Type B pancreatic cell (in vitro differentiated cells): ENCODE measurements at places on chromosomes 1 and 21.

GRCh38 chr1:109482791-109483671 is 674 bp upstream of the ATXN7L2 start:
- DNase-seq = no peak

GRCh38 chr21:33942426-33942825 is 26.8 kb upstream of the ATP5PO start:
- DNase-seq = no peak

DNA sequence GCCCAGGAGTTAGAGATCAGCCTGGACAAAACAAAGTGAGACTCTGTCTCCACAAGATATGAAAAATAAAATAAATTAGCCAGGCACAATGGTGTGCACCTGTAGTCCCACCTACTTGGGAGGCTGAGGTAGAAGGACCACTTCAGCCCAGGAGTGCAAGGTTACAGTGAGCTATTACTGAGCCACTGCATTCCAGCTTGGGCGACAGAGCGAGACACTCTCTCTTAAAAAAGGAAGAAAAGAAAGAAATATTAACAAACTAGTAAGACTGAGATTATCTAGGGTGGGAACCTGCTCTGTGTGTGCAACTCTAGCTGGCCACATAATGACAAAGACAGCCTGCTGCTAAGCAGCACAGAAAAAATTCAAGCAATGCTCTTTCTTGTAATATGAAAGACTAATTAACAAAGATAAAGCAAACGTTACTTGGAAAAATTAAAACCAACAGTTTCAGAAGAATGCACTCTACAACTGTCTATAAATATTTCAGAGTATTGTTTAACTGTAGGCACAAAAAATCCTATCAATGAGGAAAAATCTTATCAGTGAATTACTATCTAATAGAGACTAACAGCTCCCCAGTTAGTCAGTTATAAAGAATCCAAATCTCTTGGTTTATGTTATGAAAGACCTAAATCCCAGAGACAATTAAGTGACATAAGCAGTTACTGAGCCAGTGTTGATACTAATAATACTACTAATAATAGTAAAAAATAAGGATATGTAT is 74.5 kb downstream of the ENAH start:
- no peak for DNase-seq

GRCh38 chr1:10302416-10302815 is 92.0 kb downstream of the KIF1B start:
- DNase-seq = no peak

- DNase-seq = no peak
These were observed 5.0 kb downstream of the GAS5 start for GRCh38 chr1:173862769-173863223.

- no peak for DNase-seq
These were observed 3.6 kb downstream of the ZC3H12A start for GRCh38 chr1:37477946-37478345.

- no peak for DNase-seq
These were observed 27.7 kb upstream of the SYT6 start for GRCh38 chr1:114181356-114181755.

DNA sequence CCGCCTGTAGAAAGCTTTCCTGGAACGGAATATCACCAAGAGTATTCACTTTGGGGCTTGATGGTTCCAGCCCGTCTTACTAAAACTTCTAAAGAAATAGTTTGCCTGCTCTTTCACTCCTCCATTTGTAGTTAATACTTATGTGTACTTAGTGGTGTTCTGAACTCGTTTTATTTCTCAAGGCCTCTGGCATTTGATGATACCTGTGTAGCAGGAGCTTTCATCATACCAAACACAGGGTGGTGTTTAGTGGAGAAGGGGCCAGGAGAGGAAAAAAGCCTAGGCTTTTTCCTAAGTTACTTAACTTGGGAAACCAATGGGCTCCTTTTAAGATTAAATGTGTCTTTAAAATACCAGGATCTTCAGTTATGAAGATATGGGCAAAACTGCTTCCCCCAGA is 74.3 kb downstream of the RPS6KA1 start:
- no peak for DNase-seq

- no peak for DNase-seq
These were observed 22.7 kb downstream of the COL6A1 start for GRCh38 chr21:46004168-46004861.

DNA sequence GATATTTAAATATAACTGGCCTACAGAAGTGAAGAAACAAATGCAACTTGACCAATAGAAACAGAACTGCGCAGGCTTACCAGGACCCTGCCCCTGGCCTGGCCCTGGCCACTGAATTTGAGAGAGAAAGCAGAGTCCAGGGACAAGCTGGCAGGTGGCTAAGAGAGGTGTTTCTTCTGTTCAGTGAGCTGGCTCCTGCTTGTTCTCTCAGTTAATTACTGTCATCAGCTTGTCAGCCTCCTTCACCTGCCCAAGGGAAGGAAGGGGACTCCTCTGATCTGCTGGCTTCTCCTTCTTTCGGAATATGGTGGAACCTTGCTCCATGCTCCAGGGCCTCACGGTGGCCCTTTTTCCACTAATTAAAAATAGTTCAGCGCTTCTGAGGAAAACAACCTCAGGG is 388.4 kb downstream of the DISC1 start:
- no peak for DNase-seq

GRCh38 chr1:41927118-41927517 is 8.4 kb upstream of the HIVEP3 start:
- DNase-seq = no peak

DNA sequence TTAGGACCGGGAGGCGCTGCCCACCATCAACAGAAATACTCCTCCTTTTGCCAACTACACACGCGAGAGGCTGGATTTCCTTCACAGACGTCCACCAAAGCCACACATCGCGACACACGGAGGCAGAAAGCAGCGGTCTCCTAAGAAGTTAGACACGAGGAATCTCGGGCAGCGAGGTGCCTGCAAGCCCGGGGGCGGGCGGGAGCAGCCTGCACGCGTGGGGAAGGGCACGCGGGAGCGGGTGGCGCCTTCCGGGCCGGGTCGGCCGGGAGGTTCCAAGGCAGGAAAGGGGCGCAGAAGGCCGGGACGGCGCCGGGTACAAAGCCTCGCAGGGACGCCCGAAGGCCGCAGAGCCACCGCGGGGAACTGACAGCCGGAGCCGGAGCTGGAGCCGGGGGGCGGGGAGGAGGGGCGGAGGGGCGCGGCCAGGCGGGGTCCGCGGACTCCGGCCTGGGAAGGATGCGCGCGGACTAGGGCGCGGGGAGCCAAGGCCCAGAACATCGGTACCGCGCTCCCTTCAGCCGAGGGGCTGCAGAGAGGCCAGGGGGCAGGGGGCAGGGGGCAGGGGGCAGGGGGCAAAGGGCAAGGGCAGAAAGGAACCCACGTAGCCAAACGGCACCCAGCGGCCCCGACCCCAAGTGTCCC is 722 bp downstream of the NPHP4 start:
- DNase-seq = no peak

DNA sequence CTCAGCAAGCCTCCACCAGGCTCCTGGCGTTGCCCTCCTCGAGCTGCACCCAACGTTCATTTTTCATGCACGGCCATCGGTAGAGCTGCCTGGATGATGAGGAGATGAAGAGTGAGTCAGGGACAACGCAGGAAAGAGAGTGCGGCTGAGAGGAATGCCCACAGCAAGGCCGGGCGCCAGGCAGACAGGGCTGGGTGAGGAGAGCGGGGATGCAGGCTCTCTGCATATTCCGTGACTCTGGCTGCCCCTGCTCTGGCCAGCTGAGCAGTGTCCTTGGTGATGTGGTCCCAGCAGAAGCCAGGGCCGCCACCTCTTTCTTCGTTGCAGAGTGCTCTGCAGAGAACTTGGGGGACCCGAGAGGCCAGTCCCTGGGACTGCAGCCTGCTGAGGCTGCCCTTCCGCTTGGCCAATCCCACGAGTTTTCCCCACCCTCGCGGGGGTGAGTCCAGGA is 10.8 kb downstream of the UMODL1 start:
- no peak for DNase-seq

- no peak for DNase-seq
These were observed 20.2 kb downstream of the ARHGEF11 start for GRCh38 chr1:157025385-157025784.

- DNase-seq = no peak
These were observed 152.5 kb downstream of the TIAM1 start for GRCh38 chr21:31191553-31191952.

DNA sequence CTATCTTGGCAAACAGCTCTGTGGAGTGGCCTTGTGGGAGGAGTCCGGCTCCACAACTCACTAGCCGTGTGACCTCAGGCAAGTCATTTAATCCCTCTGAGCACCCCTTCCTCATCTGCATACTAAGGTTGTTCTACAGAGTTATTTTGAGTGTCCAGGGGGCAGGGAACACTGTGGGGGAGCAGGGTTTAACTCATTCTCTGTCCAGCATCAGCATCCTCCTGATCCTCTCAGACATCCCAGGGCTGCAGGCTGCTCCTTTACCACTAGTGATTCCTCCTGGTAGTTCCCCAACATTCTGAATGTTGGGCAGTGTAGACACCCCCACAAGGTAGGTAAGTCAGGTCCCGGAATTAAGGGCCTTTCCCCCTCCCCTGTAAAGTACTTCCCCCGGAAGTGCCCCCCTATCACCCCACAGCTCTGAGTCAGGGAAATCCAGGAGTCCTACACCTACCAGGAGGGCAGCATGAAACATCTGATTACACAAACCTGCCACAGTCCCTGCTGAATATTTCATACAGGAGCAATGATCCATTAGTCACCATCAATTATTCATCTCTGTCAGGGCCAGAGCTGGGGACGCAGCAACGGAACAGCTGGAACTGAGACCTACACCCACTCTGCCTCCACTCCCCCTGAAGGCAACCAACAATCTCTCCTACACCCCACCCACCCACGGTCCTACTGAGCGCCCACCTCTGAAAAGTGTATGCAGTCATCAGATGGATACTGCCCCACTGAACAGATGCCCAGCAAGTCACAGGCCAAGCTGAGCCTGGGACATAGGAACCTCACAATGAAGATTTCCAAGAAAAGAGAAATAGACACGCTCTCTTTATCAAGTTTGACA is 20.5 kb downstream of the SYT2 start:
- DNase-seq = no peak

DNA sequence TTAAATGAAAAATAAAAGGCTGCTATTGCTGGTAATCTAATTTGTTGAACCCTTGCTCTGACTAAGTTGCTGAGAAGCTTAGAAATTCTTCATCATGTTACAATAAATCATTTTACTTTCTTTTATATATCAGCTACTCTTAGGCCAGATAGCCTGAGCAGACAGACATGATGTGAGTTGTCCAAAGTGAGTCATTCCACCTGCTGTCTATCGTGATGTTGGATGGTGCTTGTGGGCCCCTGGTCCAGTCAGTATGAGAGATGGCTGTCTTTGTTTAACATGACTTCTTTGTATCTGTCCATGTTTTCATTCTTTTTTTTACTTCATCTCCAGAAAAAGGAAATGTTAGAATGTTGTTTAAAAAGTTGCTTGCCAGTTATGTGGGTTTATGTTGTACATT is 188.8 kb downstream of the ADGRL2 start:
- no peak for DNase-seq

DNA sequence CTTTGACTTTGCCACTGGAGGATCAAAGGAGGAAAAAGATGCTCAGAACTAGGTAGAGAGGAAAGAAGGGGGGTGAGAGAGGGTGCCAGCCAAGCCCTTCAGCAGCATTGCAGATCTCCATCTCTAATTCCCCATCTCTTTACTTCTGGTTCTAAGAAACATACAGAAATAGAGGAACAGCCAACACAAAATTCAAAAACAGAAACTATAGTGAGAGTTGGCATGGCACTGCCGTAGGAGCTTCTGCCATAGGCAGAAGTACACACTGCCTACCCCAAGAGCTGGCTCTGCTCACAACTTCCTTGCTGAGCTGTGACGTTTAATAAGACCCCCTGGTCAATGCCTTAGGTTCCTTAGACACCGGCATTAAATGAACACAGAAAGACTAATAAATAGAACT is 26.6 kb upstream of the RPF1 start:
- no peak for DNase-seq

GRCh38 chr21:42836767-42837301 is 42.5 kb downstream of the WDR4 start:
- peak; percentile 65 for DNase-seq

- DNase-seq = no peak
These were observed 157.9 kb upstream of the NBPF11 start for GRCh38 chr1:148309940-148310500.

GRCh38 chr1:50275566-50275965 is 147.7 kb downstream of the DMRTA2 start:
- no peak for DNase-seq

DNA sequence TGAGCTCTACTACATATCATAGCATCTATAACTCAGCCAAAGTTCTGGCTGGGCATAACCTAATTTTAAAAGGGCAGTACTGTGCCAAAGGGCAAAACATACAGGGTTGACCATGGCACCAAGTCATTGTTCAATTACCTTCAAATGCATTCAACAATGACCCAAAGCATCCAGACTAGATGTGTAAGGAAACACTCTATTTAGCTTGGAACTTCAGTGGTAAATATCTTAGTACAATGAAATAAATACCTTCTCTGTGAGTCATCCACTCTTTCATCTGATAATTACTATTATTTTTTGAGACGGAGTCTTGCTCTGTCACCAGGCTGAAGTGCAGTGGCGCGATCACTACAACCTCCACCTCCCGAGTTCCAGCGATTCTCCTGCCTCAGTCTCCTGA is 70.0 kb downstream of the NVL start:
- DNase-seq = no peak

- DNase-seq = no peak
These were observed 28.0 kb upstream of the PLCH2 start for GRCh38 chr1:2448098-2448445.

- DNase-seq = no peak
These were observed 88.5 kb upstream of the DEPDC1 start for GRCh38 chr1:68585351-68585750.

GRCh38 chr21:29053011-29053553 is 20.4 kb downstream of the CCT8 start:
- DNase-seq = no peak

DNA sequence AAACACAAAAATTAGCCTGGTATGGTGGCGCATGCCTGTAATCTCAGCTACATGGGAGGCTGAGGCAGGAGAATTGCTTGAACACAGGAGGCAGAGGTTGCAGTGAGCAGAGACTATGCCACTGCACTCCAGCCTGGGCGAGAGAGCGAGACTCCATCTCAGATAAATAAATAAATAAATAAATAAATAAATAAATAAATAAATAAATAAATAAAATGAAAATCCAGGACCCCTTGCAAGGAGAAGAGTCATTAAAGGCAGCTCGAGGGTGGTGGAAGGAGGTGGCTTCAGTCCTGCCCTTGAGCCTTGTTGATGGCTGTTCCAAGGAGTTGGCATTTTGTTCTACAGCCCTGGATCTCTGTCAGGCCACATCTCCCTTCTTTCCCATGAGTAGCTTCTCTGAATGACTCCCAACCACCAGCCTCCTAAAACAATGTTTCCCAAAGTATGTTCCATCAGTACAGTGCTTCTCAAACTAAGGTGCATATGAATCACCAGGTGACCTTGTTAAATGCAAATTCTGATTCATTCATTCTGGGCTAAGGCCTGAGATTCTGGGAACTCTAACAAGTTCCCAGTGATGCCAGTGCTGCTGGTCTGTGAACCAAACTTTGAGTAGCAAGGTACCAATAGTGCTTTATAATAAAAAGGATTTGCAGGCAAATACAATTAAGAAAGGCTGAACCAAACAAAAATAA is 99.0 kb downstream of the KCNN3 start:
- no peak for DNase-seq

GRCh38 chr1:198778049-198778448 is 139.2 kb downstream of the PTPRC start:
- DNase-seq = no peak
